ENCODE measurements at places on chromosomes 2 and 18.

DNA sequence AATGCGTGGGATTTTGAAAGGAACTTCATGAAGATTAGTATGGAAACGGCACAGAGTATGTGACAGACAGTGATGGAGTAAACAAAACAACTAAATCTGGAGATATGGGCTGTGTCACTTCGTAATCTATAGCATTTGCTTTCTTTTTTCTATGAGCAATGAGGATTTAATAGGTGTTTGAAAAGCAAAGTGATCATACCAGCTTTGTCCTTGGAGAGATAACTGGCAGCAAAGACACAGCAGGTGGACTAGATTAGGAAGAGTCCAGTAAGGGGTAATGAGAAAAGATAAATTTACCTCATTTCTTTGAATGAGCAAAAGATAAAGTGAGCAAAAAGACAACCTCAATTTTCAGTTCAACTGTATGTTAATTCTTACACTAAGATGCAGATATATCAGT lies 199.0 kb downstream of the LRP1B start:
- H3K27ac ChIP-seq = no peak overlapping the region
- no peaks in the 10 kb centered on the region for H3K27me3 ChIP-seq
- H3K36me3 ChIP-seq = no peaks in the 10 kb centered on the region
- DNase-seq = no peak
- no peak overlapping the region for H3K4me3 ChIP-seq
- H3K4me1 ChIP-seq = no peaks in the 10 kb centered on the region

GRCh38 chr2:217001740-217002139 lies 141.9 kb upstream of the TNP1 start:
- peaks cover 14% of the 10 kb centered on the region for H3K27me3 ChIP-seq
- H3K4me3 ChIP-seq = no peak overlapping the region
- no peaks in the 10 kb centered on the region for H3K4me1 ChIP-seq
- no peak overlapping the region for H3K27ac ChIP-seq
- H3K36me3 ChIP-seq = no peaks in the 10 kb centered on the region

DNA sequence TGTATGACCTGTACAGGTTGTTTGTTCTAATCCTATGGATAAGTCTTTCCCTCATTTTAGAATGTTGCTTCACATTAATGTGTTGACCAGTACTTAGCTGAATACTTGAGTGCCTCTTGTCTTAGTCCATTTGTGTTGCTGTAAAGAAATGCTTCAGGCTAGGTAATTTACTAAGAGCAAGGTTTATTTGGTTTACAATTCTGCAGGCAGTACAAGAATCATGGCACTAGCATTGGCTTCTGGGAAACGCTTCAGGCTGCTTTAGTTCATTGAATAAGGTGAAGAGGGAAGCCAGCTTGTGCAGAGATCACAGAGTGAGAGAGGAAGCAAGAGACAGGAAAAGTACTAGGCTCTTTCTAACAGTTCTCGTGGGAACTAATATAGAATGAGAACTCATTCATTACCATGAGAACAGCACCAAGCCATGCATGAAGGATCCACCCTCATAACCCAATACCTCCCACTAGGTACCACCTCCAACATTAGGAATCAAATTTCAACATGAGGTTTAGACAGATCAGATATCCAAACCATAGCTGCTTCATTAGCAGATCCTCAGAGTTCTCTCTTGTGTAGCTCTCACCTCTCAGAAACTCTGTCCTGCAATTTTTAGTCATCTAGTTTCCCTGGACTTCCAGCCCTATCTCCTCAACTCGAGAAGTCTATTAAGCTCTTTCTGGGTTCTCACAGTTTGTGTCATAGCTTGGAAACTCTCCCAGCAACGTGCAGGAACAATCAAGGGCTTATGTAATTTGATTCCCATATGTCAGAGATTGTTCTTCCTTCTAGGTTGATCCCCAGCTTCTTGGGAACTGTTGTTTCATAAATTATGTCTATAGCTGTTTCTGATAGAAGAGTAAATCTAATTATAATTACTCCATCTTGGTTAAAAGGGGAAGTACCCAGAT lies 2082.3 kb upstream of the CELF4 start:
- no peak overlapping the region for H3K4me3 ChIP-seq
- no peak for DNase-seq
- H3K27ac ChIP-seq = no peak overlapping the region
- H3K4me1 ChIP-seq = no peaks in the 10 kb centered on the region
- no peaks in the 10 kb centered on the region for H3K27me3 ChIP-seq

GRCh38 chr2:7703543-7704144 lies 786.4 kb downstream of the RNF144A start:
- H3K4me1 ChIP-seq = peaks cover 8% of the 10 kb centered on the region
- H3K4me3 ChIP-seq = no peak overlapping the region
- H3K27ac ChIP-seq = no peak overlapping the region
- H3K36me3 ChIP-seq = peaks cover 6% of the 10 kb centered on the region
- H3K27me3 ChIP-seq = no peaks in the 10 kb centered on the region

DNA sequence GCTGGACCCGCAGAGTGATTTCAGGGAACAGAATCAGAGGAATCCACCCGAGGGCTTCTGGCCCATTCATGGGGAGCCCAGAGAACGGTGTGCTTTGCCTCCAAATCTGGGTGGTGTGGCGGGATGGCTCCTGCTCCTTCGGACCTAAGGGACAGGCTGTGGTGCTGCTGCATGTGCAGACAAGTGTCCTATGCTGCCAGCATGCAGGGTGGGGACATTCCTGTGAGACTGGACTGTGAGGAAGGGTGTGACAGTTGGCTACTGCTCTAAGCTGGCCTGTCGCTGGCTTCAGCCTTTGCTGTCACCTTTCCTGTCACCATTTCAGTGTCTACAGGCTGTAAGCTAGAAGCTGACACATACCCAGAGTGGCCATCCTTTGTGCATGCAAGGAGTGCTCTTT lies 2.9 kb upstream of the SLC4A3 start:
- H3K27ac ChIP-seq = no peak overlapping the region
- H3K36me3 ChIP-seq = no peaks in the 10 kb centered on the region
- no peak for DNase-seq
- no peak overlapping the region for H3K4me3 ChIP-seq

- DNase-seq = no peak
- peaks cover 14% of the 10 kb centered on the region for H3K27me3 ChIP-seq
- no peaks in the 10 kb centered on the region for H3K4me1 ChIP-seq
- no peak overlapping the region for H3K27ac ChIP-seq
These were observed 54.3 kb downstream of the VSNL1 start for GRCh38 chr2:17594533-17595401.

GRCh38 chr2:219111375-219112061 lies 49.1 kb downstream of the NHEJ1 start:
- H3K4me3 ChIP-seq = no peak overlapping the region
- H3K4me1 ChIP-seq = peaks cover 11% of the 10 kb centered on the region
- no peaks in the 10 kb centered on the region for H3K27me3 ChIP-seq
